ENCODE measurements at places on chromosomes 11 and 22.

DNA sequence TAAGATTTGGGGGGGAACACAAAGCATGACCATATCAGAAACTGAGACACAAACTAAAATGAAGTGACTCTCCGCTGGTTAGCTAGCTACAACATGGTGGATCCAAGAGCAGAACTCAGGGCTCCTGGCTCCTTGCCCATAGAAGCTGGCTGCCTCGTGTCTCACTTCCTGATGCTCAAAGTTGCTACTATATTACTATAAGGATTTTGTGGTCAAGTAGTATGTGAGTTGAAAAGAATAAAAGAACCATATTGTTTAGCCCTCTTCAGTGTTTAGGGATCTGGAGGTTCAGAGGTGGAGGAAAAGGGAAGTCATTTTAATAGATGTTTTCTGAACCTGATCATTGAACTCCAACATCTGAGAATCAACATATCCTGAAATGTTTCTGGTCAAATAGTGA lies 16.9 kb upstream of the SIK2 start:
- DNase-seq = no peak

- no peak for DNase-seq
Observed at GRCh38 chr11:26522912-26523610, 49.0 kb downstream of the MUC15 start.

DNA sequence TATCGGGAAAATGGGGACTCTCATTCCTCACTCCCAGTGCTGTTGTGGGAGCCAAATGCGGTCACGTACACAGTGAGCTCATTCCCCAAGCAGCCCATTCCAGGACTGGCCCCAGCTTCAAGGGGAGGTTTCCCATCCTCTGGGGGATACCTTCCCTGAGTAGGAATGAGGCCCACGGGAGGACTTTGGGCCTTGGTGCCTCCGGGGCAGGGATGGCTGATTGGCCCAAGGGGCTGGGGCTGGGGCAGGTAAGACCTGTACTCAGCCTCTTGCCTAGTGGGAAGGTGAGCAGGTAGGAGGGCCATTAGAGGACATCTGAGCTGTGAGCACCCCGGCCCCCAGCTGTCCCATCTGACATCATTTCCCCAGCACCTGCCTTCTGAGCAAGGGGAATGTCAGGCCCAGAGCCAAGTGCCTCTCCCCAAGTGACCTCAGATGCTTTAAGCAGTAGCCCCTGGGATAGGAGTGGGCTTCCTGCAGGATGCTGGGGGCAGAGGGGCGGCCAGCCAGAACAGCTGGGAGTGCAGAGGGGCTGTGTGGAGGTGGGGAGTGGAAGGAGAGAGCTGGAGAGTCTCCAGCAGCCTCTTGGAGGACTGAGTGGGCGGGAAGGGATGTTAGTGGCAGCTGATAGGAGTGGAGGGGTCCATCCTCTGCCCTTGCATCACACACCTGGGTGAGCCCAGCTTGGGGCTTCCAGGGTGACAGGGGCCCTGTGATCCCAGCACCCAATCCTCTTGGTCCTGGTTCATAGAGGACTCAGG lies 58.4 kb downstream of the CD82 start:
- DNase-seq = no peak

DNA sequence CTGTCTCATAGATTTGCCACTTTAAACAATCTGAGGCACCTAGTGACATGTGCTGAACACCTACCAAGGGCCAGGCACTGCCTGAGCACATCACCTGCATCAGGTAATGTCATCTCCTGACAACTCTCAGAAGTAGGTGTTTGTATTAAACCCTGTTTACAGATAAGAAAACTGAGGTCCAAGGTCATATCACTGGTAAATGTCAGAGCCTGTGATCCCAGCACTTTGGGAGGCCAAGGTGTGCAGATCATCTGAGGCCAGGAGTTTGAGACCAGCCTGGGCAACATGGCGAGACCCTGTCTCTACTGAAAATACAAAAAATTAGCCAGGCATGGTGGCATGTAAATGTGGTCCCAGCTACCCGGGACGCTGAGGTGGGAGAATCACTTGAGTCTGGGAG lies 39.1 kb upstream of the ACCSL start:
- DNase-seq = no peak

DNA sequence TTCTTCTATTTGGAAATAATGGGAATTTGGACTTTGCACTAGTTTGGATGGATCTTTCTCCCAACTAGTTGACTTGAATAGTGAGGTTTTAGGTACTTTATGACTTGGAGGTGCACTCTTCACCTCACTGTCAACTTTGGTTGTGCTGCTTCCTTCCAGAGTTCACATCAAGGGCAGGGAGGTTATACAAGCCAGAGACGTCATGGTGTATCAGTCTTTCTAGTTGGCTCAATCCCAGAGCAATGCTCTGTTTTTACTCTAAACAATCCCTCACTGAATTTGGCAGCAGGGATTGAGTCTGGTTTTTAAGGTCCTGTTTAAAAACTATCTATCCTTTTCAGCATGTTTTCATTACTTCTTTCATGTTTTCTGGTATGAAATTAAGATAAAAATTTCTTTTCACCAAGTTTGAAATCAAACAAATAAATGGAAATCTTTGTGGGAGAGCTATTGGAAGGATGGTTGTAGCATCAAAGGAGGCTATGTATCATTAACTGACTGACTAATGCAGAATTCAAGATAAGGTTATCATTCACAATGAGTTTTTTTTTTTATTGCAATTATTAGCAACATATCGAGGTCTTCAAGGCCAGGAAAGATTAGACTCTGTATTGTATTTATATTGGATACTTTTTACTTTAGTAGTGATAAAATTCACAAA lies 28.0 kb upstream of the ZBED5 start:
- no peak for DNase-seq

DNA sequence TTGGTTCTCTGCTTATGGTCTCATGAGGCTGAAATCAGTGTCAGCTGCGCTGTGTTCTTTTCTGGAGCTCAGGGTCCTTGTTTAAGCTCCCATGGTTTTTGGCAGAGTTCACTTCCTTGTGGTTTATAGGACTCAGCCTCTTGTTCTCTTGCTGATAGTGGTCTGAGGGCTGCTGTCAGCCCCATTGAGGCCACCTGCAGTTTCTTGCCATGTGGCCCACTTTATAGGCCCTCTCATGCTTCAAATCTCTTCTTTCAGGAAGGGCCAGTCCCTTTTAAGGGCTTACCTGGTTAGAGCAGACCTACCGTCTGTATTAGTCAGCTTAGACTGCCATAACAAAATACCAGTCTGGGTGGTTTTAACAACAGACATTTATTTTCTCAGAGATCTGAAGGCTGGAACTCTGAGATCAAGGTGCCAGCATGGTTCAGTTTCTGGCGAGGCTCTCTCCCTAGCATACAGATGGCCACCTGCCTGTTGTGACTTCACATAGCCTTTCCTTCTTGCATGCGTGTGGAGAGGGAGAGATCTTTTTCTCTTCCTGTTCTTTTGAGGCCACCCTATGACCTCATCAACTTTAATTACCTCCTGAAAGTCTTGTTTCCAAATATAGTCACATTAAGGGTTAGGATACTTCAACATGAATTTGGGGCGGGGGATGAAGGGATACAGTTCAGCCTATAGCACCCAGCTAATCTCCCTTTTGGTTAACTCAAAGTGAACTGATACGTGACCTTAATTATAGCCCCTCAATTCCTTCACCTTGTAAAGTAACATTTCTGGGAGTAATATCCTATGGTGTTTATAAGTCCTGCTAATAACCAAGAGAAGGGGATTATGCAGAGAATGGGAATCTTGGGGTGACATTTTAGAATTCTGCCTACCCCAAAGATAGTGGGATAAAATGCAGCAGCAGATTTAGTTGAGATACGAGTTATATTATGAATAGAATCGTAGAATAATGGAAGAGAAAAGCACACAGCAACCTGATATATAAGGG lies 131.8 kb downstream of the UVRAG start:
- DNase-seq = peak; percentile 31

DNA sequence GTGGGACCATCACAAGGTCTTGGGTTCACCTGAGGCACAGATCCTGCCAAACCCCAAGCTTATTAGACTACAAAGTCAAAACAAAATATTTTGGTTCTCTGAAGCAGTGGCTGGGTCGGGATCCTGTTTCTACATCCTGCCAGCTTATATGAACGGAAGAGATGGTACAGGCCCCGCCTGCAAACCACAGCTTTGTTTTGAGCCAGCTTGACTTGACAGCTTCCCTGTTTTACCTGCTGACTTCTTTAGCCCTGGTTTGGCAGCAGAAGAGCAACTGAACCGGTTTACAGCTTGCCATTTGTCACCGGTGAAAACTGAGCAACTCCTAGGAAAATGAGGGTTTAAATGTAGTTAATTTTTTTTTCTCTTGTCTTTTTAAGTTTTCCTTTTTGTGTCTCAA lies 11.4 kb downstream of the PACS1 start:
- DNase-seq = no peak

DNA sequence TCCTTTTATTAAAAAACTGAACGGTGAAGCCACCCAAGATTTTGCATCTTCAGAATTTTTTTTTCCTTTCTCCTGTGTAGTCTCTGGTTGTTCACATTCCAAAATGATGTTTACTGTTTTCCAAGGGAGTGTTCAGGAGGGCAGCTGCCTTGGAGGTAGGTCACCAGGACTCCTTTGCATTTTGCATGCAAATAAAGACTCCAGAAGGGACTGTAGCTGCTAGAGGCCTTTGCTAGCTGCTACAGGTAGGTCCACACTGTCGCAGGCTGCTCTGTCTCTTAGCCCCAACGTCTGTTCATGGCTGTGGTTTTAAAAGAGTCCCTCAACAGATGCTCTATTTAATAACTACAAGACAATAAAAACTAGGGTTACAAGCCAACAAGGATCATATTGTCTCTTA lies 11.4 kb downstream of the CTSC start:
- DNase-seq = no peak

- no peak for DNase-seq
Observed at GRCh38 chr22:21103633-21104032, 57.9 kb downstream of the LRRC74B start.

DNA sequence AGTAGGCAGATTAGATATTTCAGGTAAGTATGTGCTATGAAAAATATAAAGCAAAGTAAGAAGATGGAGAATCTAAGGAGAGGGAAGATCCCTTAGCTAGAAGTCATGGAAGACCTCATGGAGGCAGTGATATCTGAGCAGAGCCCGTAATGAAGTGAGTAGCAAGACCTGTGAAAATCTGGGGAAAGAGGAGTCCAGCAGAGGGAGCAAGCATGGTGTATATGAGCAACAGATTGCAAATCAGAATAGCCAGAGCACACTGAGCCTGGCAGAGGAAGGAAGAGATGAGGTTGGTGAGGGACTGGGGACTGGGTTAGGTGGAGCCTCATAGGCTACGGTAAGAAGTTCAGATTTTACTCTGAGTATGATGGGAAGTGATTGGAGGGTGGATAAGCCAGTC lies 9.4 kb downstream of the LHFPL7 start:
- DNase-seq = no peak

DNA sequence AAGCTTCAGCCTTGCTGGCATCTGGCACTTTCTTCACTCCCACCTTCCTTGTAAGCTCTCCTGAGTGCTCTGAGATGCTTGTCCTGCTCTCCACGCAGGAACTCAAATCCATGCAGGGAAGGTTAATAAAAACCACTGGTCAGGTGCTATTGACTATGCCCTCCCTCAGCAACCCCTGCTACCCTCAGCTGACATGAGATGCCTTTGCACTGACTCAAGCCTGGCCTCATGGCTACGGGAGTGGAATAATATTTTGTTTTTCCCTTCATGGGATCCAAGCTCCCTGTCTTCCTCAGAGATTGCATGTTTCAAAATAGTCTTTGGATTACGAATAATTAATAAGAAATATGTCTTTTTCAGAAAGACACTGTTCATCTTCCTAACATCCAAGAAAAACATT lies 31.7 kb upstream of the ABCC8 start:
- DNase-seq = no peak

DNA sequence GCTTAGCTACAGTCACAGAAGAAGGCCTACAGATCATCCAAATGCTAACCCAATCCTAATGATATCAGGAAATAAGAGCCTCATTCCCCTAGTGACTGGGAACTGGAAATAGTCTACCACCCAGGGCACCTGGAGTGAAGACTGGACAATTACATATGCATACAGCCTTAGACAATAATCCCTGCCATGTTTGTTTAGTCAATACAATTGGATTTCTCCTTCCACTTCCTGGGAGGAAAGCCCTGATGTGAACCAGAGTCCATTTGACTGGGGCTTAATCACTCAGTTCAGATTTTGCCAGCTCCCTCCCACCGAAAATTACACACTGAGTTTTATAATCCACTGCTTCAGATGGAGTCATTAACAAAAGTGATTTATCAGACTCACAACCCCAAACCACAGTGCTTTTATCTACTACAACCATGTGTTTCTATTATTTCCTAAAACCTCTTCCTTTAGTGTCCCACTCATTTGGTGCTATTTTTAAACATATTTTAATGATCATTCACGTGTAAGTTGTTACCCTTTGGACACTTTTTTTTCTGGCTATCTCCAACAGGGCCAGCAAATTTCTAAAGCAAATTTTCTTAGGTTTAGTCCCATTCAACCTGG lies 29.9 kb downstream of the CWF19L2 start:
- no peak for DNase-seq

DNA sequence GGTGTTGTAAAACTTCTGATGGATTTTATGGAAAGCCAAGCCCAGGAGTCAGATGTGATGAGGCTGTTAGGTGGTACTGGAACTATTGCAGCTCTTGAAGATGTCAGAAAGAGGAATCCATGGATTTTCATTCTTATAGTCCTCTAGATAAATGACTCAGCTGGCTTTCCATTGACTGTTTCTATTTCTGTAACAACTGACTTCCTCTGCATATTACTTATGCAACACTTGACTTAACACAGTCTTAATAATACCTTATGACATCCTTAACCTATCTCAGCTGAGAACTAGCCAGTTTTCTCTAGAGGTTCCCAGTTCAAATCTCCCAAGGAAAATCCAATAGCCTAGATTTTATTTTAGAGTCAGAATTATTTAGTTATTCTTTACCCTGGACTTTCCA lies 263.8 kb downstream of the LUZP2 start:
- DNase-seq = no peak
